ENCODE measurements at places on chromosomes 4 and X. TPM values are rescaled to one million over a fixed set of nuclear protein-coding genes. Genes with fewer than 3 reads are reported as not detected.

- DNase-seq: no peak
These were observed 22.7 kb upstream of the PSAPL1 start for GRCh38 chr4:7457201-7458065.

- DNase-seq: no peak
These were observed 7.7 kb downstream of the LSM6 start for GRCh38 chr4:146183209-146183608.

DNA sequence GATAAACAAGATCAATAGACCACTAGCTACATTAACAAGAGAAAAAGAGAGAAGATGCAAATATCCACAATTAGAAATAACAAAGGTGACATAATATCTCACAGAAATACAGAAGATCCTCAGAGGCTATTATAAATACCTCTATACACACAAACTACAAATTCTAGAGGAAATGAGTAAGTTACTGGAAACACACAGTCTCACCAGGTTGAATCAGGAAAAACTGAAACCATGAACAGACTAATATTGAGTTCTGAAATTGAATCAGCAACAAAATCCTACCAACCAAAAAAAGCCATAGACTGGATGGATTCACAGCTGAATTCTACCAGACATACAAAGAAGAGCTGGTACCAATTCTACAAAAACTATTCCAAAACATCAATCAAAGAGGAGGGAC lies 211.8 kb upstream of the CPEB2 start:
- DNase-seq: no peak

GRCh38 chrX:45502396-45502795 lies 301.7 kb upstream of the DIPK2B start:
- DNase-seq: no peak

- DNase-seq: no peak
These were observed 153.7 kb downstream of the AWAT2 start for GRCh38 chrX:69896046-69896445.

NLGN4X gene
- 1.5 TPM for total RNA-seq

TMEM31 gene
- total RNA-seq: not detected

SLC26A1 gene
- 0.41 TPM for total RNA-seq

All from A172 (cell line).